ENCODE measurements at places on chromosomes 2 and 18.

DNA sequence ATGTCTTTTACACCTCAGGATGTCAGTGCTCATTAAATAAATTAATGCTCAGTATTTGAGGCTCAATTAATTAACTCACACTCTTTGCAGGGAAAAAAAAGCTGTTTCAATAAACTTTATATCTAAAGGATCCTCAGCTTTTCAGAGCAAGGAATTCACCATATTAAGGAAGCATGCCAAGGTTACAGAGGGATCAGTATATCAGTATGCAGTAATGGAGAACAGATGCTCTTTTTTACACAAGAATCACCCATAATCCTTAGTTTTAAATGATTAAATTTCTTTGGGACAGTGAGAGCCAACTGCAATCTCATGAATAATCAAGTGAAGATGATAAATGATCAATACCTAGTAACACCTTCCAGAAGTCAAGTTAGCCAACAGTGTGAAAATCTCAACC, 14.9 kb upstream of the LCT start:
- DNase-seq, result no peak

- no peak for DNase-seq
Measured at GRCh38 chr18:48623468-48624235, 84.8 kb downstream of the CTIF start.

- DNase-seq, result peak; percentile 17
Measured at GRCh38 chr2:113273027-113273551, 5.6 kb downstream of the PAX8 start.

DNA sequence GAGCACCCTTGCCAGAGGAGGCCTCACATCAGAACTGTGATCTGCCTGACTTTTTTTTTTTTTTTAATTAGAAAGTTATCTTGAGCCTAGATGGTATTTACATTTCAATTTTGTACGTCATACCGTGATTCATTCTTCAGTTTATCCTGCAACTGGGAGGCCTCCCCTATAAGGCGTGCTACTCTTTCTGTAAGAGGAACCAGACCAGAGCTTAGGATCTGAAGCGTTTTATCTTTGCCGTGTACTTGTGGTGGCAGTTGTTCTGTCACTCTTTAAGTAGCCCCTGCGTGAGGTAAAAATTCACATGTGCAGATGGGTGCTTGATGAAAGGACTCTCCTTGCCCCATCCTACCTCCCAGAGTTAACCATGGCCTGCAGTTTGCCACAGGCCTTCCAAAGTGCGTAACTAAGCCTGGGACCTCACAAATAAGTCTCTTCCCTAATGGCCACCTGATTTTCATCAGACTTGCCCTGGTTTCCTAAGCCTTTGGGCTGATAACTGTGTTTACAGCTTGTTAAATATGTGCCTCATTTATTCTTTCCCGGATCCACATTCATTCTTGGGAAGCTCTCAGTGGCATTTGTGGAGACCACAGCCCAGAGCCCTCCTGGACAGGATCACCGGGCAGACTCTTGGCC, 96.0 kb downstream of the MTCL1 start:
- DNase-seq, result no peak

- DNase-seq, result no peak
Measured at GRCh38 chr2:151391436-151391835, 18.3 kb upstream of the RIF1 start.

DNA sequence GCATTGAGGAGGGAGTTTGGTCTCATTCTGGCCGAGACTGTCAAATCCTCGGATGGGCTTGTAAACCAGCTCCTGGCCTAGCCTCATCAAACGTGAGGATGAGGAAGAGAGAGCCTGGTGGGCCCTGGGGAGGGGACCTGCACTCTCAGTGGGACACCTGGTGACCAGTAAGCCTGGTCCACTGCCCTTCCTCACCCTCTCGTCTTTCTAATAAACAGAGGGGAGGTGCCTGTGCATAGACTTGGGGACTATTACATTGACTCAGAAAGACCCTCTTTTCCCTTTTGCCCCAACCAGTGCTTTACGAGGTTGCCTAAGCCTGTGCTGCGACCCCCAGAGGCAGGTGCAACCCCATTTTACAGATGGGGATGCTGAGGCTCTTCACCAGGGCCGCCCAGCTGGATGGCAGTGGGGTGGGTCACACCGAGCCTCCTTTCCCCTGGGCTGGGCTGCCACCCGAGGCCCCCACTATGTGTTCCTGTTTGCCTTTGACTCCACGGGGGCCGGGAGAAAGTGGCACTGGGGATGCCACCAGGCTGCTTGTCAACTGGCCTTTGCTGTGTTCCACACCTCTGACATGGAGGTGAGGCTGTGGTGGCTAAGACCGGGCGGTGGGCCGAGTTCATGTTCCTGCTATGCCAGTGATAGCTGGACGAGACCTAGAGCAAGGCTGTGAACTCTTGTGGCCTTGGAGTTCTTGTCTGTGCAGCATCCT, 85.9 kb downstream of the GLI2 start:
- no peak for DNase-seq

GRCh38 chr2:20818820-20819219, 4.1 kb downstream of the LDAH start:
- peak; percentile 78 for DNase-seq

DNA sequence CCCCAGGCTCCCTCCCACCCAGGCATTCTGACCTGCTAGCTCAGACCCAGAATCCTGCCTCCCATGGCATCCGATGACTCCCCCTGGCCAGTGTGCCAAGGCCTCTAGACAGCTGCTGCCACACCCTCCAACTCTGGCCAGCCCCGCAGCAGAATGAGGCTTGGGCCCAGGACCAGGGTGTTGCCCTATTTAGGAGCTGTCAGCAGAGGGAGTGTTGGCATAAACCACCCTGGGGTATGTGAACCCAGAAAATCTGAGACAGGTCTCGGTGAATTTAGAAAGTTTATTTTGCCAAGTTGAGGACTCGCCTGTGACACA, 134.3 kb downstream of the KLHL29 start:
- DNase-seq, result no peak

DNA sequence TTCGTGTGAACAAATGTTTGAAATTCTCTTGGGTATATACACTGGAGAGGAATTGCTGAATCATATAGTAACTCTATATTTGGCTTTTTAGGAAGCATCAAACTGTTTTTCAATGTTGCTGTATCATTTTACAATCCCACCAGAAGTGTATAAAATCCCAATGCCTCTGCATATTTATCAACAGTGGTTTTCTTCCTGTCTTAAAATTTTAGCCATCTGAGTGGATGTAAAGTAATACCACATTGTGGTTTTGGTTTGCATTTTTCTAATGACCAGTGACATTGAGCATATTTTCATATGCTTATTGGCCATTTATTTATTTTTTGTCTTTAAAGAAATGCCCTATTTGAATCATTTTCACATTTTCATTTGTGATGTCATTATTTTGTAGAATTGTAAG, 22.8 kb upstream of the LRP1B start:
- no peak for DNase-seq

DNA sequence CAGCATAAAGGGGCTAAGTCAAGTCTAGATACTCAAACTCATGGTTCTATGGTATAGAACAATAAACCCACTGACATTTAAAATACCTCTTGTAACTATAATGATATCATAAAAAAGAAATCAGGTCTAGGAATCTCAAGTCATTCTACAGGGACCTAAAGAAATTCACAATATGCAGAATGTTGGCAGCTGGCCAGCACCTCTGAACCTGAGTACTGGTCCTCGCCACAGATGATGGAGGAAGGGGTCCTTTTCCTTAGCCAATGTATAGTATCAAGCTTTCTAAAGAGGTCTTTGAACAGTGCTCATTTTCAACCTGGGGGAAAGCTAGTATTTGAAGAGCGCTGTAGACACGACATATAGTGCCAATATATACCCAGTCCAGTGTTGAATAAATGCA, 108.4 kb upstream of the ITGB6 start:
- DNase-seq, result no peak
